ENCODE measurements at places on chromosomes 11 and 22.

GRCh38 chr11:112744041-112744440 lies 217.2 kb upstream of the NCAM1 start:
- no peak for DNase-seq

DNA sequence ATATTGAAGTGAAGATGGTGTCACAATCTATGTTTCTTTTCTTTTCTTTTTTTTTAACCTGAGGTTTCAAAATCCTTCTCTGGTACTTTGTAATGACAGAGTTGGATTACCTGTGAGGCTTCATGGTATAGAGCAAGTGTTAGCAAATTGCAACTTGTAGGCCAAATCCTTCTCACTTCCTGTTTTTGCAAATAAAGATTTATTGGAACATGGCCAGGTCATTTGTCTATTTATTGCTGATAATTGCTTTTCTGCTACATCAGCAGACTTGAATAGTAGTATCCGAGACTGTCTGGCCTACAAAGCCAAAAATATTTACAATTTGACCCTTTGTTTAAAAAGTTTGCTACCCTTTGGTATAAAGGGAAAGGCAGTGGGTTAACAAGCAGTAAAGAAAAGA lies 1059.4 kb upstream of the CCDC90B start:
- no peak for DNase-seq

- DNase-seq, result no peak
These were observed 2.8 kb upstream of the KDELR3 start for GRCh38 chr22:38464992-38465672.

- no peak for DNase-seq
These were observed 620.3 kb downstream of the NELL1 start for GRCh38 chr11:21289686-21290085.

GRCh38 chr11:103637295-103637694 lies 399.1 kb upstream of the DDI1 start:
- no peak for DNase-seq

DNA sequence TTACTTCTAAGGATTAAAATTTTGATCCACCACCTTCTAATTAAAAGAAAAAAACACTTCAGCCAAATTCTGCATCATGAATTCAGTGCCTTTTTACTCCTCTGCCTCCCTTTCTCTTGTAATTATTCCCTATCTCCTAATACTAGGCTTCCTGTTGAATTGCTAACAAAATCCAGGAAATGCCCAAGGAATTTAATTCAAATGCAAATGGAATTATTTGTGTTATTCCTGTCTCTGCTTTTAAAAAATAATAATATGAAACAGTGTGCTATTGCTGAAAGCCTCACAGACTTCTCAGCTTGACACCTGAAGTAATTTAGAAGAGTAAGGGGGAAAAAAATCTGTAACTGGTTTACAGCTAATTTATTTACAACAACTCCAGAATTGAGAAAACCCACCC lies 85.5 kb downstream of the DLG2 start:
- no peak for DNase-seq

DNA sequence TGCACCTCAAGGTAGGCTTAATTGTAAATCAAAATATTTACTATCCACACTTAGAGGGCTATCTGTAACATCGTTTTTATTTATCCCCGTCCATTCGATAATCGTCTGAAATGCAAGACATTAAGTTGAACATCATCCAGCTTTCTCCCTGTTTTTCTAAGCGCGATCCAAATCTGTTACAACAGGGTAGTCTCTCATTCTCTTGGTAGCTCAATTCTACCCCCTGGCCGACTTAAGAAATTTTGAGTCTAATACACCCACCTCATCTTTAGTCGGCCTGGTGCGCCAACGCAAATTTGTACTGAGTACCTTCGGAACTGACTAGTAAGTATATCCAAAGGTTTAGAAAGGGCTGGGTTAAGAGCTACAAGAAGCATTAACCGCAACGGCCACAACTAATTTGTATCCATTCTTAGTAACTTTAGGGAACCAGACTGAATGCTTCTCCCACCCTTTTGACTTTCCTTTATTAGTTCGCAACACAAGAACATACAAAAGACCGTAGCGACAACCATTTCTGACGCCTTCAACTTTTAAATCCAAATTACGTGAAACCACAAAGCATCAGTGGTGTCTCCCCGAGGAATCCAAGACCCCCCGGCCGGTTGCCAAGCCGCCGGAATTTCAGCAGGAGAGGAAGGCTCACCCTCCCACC lies 1.0 kb upstream of the ZNF143 start:
- DNase-seq, result no peak

- no peak for DNase-seq
These were observed 886 bp upstream of the NIPSNAP1 start for GRCh38 chr22:29581799-29582198.

GRCh38 chr11:96207459-96208449 lies 135.2 kb downstream of the MAML2 start:
- no peak for DNase-seq

DNA sequence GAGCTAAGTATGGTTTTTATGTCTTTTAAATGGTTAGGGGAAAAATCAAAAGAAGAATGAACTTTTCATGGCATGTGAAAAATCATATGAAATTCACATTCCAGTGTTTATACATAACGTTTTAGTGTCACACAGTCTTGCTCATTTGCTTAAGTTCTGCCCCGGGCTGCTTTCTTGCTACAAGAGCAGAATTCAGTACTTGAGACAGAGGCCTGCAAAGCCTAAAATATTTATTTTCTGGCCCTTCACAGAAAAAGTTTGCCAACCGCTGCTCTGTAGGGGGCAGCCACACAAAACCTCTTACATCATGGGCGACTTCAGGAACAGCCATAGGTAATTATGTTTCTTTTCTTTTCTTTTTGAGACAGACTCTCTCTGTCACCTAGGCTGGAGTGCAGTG lies 1.0 kb upstream of the ATG2A start:
- DNase-seq, result no peak

DNA sequence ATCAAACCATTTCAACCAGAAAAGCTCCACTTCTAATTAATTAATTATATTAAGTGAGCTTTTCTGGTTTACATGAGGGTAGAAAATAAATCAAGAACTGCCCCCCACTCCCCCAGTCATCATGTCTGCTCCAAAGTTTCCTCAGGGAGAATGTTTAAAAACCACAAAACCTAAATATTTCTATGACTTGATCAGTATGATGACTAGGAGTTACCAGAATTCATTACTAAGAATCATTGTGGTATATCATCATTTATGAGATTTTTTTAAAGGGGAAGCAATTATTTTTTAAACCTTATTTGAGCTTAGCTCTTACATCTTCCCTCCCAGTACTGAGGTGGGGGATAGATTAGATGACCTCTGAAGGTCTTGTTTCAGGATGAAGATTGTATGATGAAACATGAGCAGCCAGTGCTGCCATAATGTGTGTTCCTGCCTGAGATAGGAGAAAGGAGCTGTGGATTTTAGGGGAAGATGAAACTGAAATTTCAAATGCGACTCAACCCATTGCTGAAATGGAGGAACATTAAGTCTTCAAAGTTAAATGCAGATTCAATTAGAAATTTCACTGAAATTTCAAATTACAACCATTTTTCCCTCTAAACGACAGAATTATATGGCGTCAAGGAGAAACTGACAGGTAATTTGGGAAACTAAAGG lies 401.3 kb upstream of the CADM1 start:
- no peak for DNase-seq

DNA sequence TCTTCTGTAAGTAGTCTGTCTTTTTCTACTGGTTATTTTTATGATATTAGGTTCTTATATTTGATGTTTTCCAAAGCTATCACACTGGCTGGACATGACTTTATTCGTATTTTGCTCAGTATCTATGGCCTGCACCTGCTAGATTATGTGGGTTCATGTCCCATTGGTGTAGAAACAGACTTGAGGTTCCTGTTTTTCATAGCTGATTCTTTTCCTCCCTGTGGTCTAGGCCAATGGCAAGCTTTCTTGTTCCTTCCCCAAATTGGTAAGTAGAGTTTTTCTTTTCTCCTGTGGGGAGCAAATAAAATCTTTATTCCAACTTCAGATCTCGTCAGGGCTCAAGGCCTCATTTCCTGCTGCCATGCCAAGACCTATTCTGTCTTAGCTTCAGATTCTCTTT lies 30.2 kb upstream of the SWAP70 start:
- DNase-seq, result no peak

- DNase-seq, result no peak
These were observed 63.4 kb downstream of the NAT10 start for GRCh38 chr11:34168642-34169420.

Data from naive thymus-derived CD8-positive, alpha-beta T cell (primary cell).